Left hindlimb (tissue), 1 donor: ENCODE measurements at places on chromosomes 6 and 20.

DNA sequence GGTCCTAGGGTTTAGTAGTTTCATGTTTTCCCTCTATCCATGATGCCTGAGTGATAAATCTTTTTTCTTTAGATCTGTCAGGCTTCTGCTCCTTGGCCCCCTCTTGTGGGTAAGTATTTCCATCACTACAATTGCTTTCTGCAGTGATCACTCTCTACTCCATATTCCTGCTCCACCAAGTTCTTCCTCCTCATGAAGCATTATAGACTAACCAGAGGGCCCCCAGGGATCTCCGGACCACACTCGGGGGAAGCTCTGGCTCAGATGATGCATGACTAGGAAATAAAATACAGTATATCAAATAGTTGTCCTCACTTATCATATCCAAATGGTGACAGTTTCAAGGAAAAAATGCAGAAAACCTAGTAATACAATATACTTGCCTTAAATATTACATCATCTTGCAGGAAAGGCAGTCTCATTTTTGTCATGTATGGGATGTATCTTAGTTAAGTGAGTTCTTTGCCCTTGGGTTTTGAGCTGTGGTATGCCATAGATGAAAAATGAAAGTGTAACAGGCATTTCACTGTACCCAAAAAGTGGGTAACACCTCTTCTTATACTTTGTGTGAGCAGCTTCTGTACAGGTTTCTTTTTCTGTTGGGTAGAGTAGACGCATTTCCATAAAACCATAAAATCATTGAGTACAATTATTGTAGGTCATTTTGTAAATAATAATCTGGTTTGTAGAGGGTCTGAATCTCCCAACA lies 200.9 kb upstream of the EYA4 start:
- DNase-seq = no peak

DNA sequence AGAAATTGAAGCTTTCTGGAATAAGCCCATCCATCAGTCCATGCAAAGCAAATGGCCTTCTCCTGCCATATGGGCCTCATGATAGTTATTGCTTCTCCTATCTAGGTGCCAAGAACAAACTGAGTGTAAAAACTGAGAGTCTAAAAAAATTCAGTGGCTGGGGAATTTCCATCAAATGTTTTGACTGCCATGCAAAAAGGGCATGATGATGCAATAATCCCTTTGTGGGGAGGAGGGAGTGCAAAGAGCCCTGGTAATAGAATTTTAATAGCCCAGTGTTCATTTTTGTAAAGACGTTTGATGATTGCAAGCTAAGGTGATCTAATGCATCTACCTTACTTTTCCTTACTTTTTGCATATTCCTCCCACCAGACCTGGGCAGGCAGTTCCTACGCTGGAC lies 683.7 kb downstream of the EPM2A start:
- no peak for DNase-seq

- no peak for DNase-seq
Observed at GRCh38 chr20:10167040-10167439, 51.6 kb upstream of the SNAP25 start.

GRCh38 chr6:1620504-1621069 lies 10.9 kb downstream of the FOXC1 start:
- DNase-seq = no peak

DNA sequence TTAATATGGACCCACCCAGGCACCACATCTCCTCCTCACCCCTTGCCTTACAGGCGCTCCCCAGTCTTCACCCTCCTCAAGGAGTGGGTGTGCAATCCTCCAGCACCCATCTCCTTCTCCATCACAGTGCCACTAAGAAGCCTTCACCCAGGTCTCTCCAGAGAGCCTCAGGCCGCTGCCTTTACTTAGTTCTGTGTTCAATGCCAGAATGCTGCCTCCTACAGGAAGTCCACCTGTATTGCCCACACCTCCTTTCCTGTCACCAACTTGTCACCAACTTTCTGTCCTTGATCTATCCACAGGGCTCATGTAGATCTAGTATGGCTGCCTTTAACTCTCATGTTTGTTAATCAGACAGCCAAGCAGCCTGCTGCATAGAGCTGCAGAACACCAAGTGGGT lies 586 bp upstream of the LST1 start:
- no peak for DNase-seq

DNA sequence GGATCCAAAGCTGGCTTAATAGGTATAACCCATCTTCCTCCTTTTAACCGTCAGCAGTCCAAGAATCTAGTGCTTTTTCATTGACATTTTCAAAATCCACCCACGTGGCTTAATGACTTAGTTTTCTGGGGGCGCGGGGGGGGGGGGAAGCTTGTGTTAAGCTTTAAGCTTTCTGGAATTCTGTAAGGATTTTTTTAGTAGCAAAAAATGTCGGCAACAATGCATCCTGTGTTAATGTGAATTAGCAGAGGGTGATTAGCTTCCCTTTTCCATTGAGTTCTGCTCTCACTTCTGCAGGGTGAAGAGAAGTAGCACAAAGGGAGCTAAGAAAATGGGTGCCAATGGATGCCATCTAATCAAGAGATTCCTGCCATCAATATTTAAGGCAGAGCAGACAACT lies 348.2 kb downstream of the SAMD5 start:
- no peak for DNase-seq

DNA sequence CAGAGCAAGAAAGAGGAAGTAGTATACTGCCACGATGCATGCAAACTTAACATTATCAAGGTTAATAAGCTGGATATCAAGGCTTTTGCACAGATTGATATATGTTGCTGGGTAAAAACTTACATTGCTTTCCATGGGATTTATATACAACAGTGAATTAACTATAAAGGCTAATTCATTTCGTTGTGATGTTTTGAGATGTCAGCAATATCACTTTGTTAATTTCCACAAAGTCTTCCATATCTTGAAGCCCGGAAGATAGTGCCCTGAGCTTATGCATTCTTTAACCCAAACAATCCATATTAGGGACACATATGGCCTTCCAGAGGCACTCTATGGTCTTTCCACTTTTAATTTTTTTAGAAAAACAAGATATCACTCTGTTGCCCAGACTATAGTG lies 603.5 kb downstream of the MAFB start:
- DNase-seq = no peak

DNA sequence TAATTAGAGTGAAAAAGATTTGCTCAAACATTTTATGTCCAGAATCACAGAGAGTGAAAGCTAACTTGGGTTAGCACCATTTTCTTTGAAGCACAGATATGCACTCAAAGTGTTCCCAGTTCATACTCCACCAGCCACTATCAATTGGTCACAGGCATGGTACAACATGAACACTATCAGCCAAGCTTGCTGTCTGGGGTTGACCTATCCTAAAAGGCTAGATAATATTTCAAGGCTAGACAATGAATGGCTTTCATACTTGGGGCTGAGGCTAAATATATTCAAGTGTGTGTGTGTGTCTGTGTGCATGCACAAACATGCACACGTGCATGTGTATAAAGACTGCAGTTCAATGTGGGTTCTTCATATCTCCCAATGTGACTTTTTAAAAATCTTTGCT lies 783.0 kb upstream of the GJE1 start:
- no peak for DNase-seq

DNA sequence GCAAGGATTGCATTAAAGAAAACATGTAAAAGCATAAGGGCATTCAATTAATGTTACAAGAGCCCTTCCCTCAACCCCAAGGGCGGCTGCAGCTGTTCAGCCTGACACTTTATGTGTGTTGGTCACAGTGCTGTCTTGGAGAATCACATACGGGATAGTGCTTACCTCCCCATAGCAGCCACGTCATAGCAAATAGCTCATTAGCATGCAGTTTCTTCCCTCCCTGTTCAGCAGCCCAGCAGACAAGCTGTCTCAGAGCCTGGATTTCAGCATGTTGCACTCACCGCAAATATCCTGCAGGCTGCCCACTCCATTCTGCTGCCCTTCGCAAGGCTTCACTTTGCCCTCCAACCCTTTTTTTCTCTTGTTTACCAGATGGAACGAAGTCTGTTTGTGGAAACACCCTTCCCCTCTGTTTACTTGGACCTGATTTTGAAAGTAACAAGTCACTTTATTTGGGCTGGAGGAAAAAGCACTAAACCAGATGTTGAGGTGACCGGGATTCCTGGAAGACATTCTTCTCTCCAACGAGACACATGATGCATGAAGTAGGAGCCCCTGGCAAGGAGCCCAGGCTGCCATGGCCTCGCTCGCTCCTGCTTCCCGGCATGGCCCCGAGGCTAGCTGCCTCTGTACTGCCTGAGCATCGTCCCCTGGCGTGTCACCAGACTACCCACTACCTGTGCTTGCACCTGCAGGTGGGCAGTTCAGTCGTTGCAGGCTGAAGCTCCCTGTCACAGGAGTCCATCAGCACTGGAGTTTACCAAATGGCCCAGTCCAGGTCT lies 151.6 kb upstream of the GMDS start:
- DNase-seq = peak; percentile 76

- no peak for DNase-seq
Observed at GRCh38 chr6:15129887-15130286, 116.0 kb upstream of the JARID2 start.

- no peak for DNase-seq
Observed at GRCh38 chr20:23272176-23273029, 78.2 kb upstream of the NXT1 start.

DNA sequence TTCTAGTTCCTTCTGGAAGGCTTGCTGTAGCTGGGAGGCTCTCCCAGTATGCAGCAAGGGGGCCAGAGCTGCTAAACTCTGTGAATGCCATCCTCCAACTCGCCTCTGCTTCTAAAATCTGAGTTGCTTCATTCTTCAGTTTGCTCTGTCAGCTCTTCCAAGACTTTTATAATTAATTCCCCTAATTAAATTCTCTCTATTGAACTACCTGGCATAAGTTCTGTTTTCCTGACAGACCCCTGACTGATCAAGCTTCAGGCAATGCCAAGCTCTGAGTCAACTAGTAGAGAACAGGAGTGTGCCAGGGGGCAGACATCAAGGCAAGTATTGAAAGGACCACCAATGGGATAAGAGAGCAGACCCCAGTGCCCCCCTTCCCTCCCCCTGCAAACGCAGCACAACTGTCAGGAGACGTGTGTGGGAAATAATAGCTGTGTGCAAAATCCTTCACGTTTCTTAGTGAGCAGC lies 109.3 kb upstream of the TAB2 start:
- DNase-seq = no peak

DNA sequence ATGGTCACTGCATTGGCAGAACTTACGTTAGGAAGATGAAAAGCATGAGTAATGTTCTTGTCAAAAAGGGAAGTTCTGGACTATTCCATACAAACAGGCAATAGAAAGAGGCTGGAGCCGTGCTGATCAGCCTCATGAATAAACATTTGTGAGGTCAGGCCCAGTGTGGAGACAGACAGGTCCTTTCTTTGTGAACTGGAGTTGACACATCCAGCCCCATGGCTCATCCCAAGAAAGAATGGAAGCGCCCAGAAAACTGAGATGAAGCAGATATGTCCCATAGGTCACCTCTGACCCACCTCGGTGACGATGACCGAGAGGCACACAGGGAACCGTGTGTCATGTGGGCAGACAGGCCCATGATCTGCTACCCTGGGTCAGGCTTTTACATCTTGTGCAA lies 276.0 kb upstream of the SGK1 start:
- no peak for DNase-seq

- DNase-seq = no peak
Observed at GRCh38 chr6:56927538-56928453, 27.1 kb upstream of the BEND6 start.

GRCh38 chr6:7051780-7052442 lies 55.9 kb upstream of the RREB1 start:
- peak; percentile 67 for DNase-seq

DNA sequence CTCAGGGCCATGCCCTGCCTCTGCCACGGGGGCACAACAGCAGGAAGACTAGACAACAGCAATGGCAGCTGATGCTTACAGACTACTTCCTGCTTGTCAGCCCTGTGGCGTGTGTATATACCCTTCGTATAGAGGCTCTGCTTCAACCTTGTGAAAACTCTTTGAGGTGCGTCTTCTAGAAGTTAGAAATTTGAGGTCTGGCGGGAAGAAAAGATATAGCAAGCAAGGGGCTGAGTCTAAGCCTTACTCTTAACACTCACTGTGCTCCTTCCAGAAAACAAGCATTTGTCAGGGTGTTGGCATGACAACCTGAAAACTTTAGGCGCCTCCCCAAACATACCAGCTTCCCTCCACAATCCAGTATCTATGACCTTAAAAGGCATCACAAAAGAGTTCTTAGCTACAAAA lies 33.3 kb downstream of the JPH2 start:
- no peak for DNase-seq

DNA sequence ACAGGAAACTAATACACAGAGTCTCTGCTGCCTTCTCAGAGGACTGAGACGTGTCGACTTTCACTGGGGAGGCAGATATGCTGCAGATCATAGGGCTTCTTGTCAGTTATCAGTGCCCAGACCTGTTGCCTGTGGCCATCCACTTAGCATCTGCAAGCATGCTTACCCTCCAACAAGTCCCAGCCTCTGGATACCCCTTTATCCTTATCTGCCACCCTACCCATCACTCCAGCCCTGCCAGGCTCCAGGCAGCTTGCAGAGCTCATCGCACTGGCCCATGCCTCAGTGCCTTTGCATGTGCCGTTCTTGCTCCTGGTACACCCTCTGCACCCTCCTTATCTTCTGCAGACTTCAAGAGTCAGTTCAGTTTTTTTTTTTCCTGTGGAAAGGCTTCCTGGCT lies 119.2 kb downstream of the TOX2 start:
- no peak for DNase-seq

GRCh38 chr20:23583526-23583925 lies 15.2 kb upstream of the CST9L start:
- DNase-seq = no peak

DNA sequence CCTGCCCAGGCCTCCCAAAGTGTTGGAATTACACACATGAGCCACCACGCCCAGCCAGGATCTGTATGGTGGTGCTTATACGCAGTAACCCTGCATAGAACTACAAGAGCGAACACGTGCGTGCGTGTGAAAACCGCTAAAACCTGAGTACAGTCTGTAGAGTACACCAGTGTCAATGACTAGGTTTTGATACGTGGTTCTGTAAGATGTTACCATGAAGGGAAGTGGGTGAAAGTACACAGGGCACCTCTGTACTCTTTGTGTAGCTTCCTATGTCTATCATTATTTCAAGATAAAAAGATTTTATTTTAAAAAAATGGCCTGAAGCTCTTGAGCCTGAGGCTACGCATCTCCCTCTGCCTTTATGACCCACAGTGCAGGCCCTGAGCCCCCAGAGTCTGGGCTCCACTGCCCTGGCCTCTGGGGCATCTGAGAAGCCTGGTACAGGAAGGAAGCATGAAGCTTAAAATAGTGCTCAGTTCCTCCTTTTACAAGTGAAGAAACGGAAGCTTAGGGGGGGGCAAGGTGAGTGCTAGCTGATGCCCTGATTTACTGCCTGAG lies 21.6 kb downstream of the LY86 start:
- no peak for DNase-seq

GRCh38 chr6:78598966-78599365 lies 268.4 kb upstream of the IRAK1BP1 start:
- no peak for DNase-seq

GRCh38 chr6:168785720-168786511 lies 344.9 kb downstream of the SMOC2 start:
- no peak for DNase-seq

GRCh38 chr6:45900808-45901752 lies 114.6 kb downstream of the CLIC5 start:
- DNase-seq = no peak

DNA sequence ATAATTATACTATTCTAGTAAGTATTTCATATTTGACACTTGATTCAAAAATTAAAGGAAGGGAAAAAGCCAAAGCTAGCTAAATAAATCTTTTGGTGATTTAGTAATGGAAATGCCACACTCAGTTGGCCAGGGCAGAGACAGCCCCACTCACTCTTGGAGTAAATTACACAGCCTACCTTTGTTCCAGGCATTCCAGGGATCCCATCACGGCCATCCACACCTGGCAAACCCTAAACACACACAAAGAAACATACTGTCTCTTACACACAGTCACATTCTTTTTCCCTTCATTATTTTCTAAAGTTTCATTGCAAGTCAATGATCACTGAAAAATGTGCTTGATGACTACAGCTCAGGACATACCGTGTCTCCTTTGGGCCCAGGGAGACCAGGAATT lies 48.1 kb downstream of the COL9A1 start:
- no peak for DNase-seq
